ENCODE measurements at places on chromosomes 3 and 15. TPM values are rescaled to one million over a fixed set of nuclear protein-coding genes. Genes with fewer than 3 reads are reported as not detected.

Gene MEIS2
- total RNA-seq, result 40.4 TPM

Gene STRIT1
- not detected for total RNA-seq

Gene UNC13C
- 0.57 TPM for total RNA-seq

Gene B3GALNT1
- 0.40 TPM for total RNA-seq

Gene SERPINI2
- not detected for total RNA-seq

Gene CCNL1
- 309 TPM for total RNA-seq

Gene GREM1
- total RNA-seq, result 4.9 TPM

Gene PRR23A
- not detected for total RNA-seq

Gene AMT
- 13.3 TPM for total RNA-seq

Gene DGKG
- 0.70 TPM for total RNA-seq

Gene HIGD2B
- not detected for total RNA-seq

Gene CLDN16
- not detected for total RNA-seq

Gene CXCR6
- 1.7 TPM for total RNA-seq

Gene CPNE9
- not detected for total RNA-seq

Gene EHHADH
- 20.2 TPM for total RNA-seq
